ENCODE measurements at places on chromosomes 16 and 17.

GRCh38 chr16:74999219-74999608 lies 390 bp downstream of the ZNRF1 start:
- H3K4me3 ChIP-seq: peak overlapping the region; percentile 81
- H3K4me1 ChIP-seq: peaks cover 11% of the 10 kb centered on the region

- no peak overlapping the region for H3K27ac ChIP-seq
- no peak for DNase-seq
- H3K4me3 ChIP-seq: no peak overlapping the region
- peaks cover 4% of the 10 kb centered on the region for H3K36me3 ChIP-seq
These were observed 567 bp downstream of the ENO3 start for GRCh38 chr17:4951486-4951885.

DNA sequence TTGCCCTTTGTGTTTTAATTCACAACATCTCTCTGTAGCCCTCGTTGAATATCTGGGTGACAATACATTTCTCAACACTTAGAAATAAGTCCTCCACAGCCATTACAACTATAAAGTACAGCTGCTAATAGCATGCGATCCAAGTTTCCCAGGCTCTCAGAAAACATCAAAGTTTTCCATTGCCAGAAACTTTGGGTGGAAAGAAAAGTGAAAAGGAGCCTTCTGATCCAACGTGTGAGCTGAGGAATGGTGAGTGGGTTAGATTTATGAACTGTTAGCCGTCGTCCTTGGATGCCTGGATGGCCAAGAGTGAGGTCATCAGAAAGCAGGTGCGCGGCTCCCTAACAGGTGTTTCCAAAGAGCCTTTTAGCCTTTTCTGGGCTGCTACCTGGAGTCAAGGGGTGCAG lies 258.0 kb downstream of the PMP22 start:
- H3K36me3 ChIP-seq: no peaks in the 10 kb centered on the region
- no peak overlapping the region for H3K4me3 ChIP-seq
- H3K4me1 ChIP-seq: no peaks in the 10 kb centered on the region
- DNase-seq: no peak
- H3K27me3 ChIP-seq: no peaks in the 10 kb centered on the region

DNA sequence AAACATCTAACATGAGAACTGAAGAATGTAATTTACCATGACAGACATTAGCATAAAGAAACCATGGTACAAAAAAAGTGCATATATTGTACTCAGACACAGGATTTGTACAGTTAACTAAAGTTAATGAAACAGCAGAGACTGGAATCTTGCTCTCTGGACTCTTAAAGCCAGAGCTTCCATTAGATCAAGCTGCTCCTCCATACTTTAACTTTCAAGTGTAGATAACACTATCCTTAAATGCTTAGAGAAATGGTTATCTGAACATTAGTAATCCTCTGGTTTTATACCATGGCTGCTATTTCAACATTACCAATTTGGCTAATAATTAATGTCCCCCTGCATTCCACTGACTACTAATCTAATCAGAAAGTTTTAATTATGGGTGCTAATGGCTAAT lies 3.1 kb downstream of the NUDT21 start:
- no peak overlapping the region for H3K27ac ChIP-seq
- peaks cover 34% of the 10 kb centered on the region for H3K4me1 ChIP-seq
- no peaks in the 10 kb centered on the region for H3K27me3 ChIP-seq
- no peak for DNase-seq

Measured in naive B cell (primary cell).